ENCODE measurements at places on chromosomes 4 and X. TPM values are rescaled to one million over a fixed set of nuclear protein-coding genes. Genes with fewer than 3 reads are reported as not detected.

The MCUB gene
- 62.0 TPM for total RNA-seq

The TBX22 gene
- total RNA-seq, result not detected

The PRRG1 gene
- not detected for total RNA-seq

The NPFFR2 gene
- not detected for total RNA-seq

The PRDM8 gene
- total RNA-seq, result 3.7 TPM

The REELD1 gene
- total RNA-seq, result 0.58 TPM

The ANKRD37 gene
- total RNA-seq, result 20.8 TPM

The SMIM9 gene
- not detected for total RNA-seq

DNA sequence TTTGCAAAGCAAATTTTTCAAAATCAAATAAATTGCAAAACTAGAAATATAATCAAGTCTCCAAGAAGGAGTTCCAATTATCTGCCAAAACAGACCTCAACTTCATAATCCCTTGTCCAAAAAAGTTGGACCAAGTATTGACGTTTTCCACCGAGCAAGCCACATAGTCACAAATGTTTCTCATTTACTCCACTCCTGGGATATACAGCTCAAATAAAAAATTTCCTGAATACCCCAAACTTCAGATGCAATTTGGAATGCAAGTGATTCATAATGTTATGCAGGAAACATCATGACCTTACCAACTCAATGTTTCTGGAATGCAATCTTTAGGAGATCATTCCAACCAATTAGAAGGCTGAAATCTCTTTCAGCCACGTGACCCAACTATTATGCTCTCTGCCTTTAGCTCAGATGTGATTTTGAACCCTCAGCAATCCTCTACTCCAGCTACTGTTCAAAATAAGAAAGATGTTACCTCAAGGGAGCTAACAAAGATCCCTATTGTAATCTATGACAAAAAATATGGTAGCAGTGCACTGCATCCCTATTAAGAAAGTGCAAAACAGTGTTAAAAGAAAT lies 72.4 kb downstream of the PRDM5 start:
- no peak for DNase-seq

- DNase-seq, result no peak
Observed at GRCh38 chr4:78945651-78946179, 6.5 kb upstream of the PAQR3 start.

GRCh38 chr4:88981993-88982392 lies 75.0 kb downstream of the FAM13A start:
- DNase-seq, result no peak

- DNase-seq, result no peak
Observed at GRCh38 chr4:3434881-3435685, 6.7 kb upstream of the HGFAC start.

GRCh38 chrX:71623714-71624113 lies 5.4 kb upstream of the CXCR3 start:
- DNase-seq, result no peak

GRCh38 chr4:188433741-188434315 lies 294.6 kb downstream of the TRIML1 start:
- DNase-seq, result no peak

- no peak for DNase-seq
Observed at GRCh38 chr4:141417387-141417786, 196.7 kb downstream of the ZNF330 start.

GRCh38 chr4:6910340-6910959 lies 824 bp downstream of the TBC1D14 start:
- DNase-seq, result no peak

DNA sequence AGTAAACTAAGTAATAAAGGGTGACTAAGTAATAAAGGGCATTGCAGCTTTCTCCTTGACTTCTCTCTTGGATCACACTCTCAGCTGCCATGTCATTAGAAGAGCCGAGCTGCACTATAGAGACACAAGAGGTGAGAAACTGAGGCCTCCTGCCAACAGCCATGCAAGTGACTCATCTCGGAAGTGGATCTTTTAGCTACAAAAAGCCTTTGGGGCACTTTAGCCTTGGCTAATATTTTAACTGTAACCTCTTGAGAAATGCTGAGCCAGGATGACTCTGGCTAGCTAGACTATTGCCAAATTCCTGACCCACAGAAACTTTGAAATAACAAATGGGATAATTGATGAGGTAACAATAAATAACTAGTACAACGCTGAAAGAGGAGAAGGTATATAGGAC lies 1.5 kb upstream of the NEIL3 start:
- no peak for DNase-seq

DNA sequence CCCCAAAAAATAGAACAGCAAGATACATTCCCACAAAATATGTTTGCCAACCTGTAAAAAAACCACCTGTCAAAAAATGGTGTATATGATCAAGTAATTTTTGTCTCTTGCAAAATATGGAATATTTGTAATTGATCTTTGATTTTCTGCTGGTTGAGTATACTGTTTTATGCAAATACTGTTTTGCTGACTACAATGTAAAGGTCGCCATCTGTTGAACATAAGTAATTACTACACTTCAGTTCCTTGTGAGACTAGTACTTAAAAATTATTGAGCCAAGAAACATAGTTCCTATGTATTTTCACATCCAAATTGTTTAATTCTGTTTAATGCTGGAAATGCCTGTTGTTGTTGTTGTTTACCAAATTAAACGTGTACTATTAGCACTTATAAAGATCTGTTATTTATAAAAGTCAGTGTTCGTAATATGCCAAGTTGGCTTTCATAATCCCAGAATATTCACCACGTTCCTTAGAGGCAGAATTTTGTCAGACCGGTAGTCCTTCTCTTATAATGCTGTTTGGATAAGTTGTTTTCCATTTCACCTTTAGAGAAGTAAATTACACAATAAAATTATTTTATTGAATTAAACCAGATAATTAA lies 144.2 kb downstream of the PDLIM5 start:
- DNase-seq, result no peak

DNA sequence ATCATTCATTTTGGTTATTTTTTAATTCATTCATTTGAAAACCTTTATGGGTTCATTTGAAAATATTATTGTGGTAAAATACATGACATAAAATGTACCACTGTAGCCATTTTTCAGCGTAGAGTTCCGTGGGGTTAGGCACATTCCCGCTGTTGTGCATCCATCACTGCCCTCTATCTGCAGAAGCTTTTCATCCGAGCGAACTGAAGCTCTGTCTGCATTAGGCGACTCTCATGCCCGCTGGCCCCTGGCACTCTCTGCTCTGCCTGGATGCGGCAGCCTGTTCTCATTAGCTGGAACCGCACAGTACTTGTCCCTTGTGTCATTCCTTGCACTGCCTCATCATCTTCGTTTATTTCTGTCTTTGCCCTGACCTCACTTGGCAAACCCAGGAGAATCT lies 17.5 kb downstream of the CFAP99 start:
- no peak for DNase-seq

GRCh38 chr4:2449051-2449450 lies 19.9 kb upstream of the RNF4 start:
- no peak for DNase-seq

DNA sequence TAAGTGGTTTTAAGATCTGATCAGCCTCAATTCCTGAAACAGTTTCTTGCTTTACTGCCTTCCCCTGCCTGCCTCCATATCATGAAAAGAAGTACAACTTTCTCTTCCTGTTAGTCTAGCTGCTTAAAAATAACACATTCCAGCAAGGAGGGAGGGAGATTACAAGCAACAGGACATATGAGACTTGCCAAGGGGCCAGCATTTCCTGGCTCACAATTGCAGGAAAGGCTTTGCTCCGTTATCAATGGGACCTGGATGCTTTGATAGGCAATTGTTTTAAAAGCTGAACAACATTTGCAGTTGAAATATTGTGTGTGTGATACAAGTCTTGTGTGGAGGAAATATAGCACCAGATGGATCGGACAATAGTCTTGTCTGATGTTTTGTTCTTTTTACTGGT lies 425.0 kb downstream of the FAT4 start:
- DNase-seq, result no peak
